ENCODE measurements at places on chromosomes 2 and 18. TPM values are rescaled to one million over a fixed set of nuclear protein-coding genes. Genes with fewer than 3 reads are reported as not detected.

Gene MTCL1
- 0.28 TPM for polyA plus RNA-seq

Gene MAP2
- 3.4 TPM for polyA plus RNA-seq

Gene SLC19A3
- polyA plus RNA-seq: not detected

Gene SLC8A1
- not detected for polyA plus RNA-seq

Gene NYAP2
- not detected for polyA plus RNA-seq

Gene PXDN
- 0.16 TPM for polyA plus RNA-seq

Gene GCG
- polyA plus RNA-seq: not detected

Gene ZSWIM2
- not detected for polyA plus RNA-seq

Gene ERICH2
- polyA plus RNA-seq: not detected

Gene TGFA
- polyA plus RNA-seq: 0.06 TPM

Gene KCNIP3
- polyA plus RNA-seq: not detected

Gene TM4SF20
- polyA plus RNA-seq: not detected

Gene STAT4
- 1.9 TPM for polyA plus RNA-seq

Gene ZNF521
- polyA plus RNA-seq: not detected

Gene PRKAG3
- polyA plus RNA-seq: not detected

Gene EVA1A
- polyA plus RNA-seq: not detected

Gene IL1B
- polyA plus RNA-seq: not detected

Gene PLEK
- polyA plus RNA-seq: 110 TPM

Gene FAM110C
- polyA plus RNA-seq: not detected

Gene OTOF
- not detected for polyA plus RNA-seq

Gene PRSS56
- polyA plus RNA-seq: not detected

Gene RTP5
- polyA plus RNA-seq: not detected

Gene FMNL2
- 0.24 TPM for polyA plus RNA-seq

Gene RGPD4
- polyA plus RNA-seq: not detected

Gene CEP192
- polyA plus RNA-seq: 8.7 TPM

Gene RNF149
- polyA plus RNA-seq: 30.3 TPM

Gene SLC11A1
- polyA plus RNA-seq: 1.3 TPM

Gene MROH2A
- polyA plus RNA-seq: not detected

Gene CACNB4
- polyA plus RNA-seq: 0.43 TPM

Gene BCS1L
- 21.2 TPM for polyA plus RNA-seq

Gene CAD
- 18.9 TPM for polyA plus RNA-seq

Gene LOXHD1
- not detected for polyA plus RNA-seq

Gene FAM161A
- polyA plus RNA-seq: 1.4 TPM

Gene CD226
- polyA plus RNA-seq: 3.8 TPM

Gene KIAA1328
- 12.6 TPM for polyA plus RNA-seq

Gene LTBP1
- not detected for polyA plus RNA-seq

Gene LPIN1
- 17.3 TPM for polyA plus RNA-seq

Gene TRIM43
- polyA plus RNA-seq: not detected

Gene TPO
- polyA plus RNA-seq: not detected

Gene GPC1
- 0.26 TPM for polyA plus RNA-seq

Gene SKOR2
- polyA plus RNA-seq: not detected

Gene RAB27B
- 1.1 TPM for polyA plus RNA-seq

Gene KLHL30
- not detected for polyA plus RNA-seq

Gene FBXO48
- 0.44 TPM for polyA plus RNA-seq

Gene REG3G
- polyA plus RNA-seq: not detected

Gene PTPRM
- polyA plus RNA-seq: 0.61 TPM

Gene PCARE
- polyA plus RNA-seq: not detected

Gene ARMC9
- 1.2 TPM for polyA plus RNA-seq

Gene RGPD6
- polyA plus RNA-seq: 3.5 TPM

Gene SPIRE1
- 0.05 TPM for polyA plus RNA-seq

Gene RAPH1
- polyA plus RNA-seq: not detected

Gene CCDC148
- not detected for polyA plus RNA-seq

Gene YIPF4
- polyA plus RNA-seq: 24.2 TPM

Gene LIMS3
- polyA plus RNA-seq: 0.85 TPM

Gene KATNAL2
- 0.59 TPM for polyA plus RNA-seq

Gene OTX1
- polyA plus RNA-seq: not detected

Gene SAP130
- 12.0 TPM for polyA plus RNA-seq

Gene LDLRAD4
- polyA plus RNA-seq: 5.1 TPM

Gene ACTR1B
- 11.3 TPM for polyA plus RNA-seq
